EH (cell line): ENCODE measurements at places on chromosomes 4 and X.

GRCh38 chr4:75831856-75832405 is 70.3 kb downstream of the PPEF2 start:
- DNase-seq, result no peak

GRCh38 chr4:155473420-155474095 is 96.8 kb upstream of the MAP9 start:
- no peak for DNase-seq

- DNase-seq, result no peak
Observed at GRCh38 chrX:18674417-18674787, 2.5 kb upstream of the RS1 start.

DNA sequence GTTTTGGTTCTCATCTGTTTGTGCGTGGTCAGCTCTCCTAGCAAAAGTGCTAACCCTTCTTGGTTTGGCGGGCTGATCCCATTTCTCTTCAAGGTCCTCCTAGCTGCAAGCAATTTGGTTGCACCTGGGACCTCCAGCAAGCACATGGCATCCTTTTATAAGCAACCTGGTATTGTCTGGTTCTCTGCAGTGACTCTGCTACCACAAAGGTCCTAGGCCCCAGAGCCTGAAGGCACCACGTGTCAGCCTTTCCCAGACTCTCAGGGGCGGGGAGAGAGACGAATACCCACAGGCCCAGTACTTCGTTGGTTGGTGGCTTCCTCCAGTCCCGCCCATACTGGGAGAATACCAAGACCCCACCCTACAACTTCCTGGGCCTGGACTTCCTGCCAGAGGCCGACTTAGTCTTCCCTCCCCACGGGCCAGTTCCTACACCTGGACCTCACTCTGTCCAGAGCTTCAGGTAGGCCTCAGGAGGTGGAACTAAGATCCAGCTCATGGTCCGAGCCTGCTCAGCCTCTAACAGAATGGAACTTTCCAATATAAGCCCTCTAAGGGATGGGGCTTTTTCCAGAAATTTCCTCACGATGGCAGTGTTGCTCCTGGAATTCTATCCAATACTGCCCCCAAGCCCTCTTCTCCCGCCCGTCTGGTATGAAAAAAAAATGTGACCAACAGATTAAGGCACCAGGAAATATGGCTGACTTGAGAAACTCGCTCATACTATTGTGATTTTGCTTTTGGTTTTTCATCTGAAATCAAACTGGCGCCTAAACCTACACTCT is 192.5 kb upstream of the STK26 start:
- peak; percentile 58 for DNase-seq

DNA sequence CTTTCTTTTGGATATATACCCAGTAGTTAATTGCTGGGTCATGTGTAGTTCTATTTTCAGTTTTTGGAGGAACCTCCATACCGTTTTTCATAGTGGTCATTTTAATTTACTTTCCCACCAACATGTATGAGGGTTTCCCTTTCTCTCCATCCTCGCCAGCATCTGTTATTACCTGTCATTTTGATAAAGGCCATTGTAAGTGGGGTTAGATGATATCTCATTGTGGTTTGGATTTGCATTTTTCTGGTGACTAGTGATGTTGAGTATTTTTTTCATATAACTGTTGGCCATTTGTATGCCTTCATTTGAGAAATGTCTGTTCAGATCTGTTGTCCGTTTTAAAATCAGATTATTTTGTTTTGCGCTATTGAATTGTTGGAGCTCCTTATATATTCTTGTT is 28.8 kb upstream of the CXCL2 start:
- DNase-seq, result no peak

DNA sequence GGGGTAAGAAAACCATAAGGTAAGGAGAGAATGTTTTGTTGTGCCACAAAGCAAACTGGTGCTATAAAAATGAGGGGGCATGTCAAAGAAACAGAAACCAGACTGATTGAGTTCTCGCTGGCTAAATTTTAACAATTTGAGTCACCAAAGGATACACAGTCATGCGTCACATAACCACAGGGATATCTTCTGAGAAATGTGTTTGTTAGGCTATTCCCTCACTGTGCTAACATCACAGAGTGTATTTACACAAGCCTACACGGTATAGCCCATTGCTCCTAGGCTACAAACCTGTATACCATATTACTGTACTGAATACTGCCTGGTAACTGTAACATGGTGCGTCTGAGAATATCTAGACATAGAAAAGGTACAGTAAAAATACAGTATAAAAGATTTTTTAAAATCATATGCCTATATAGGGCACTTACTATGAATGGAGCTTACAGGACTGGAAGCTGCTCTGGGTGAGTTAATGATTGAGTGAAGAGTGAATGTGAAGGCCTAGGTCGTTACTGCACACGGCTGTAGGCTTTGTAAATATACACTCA is 50.1 kb downstream of the FBXW7 start:
- peak; percentile 80 for DNase-seq

- DNase-seq, result no peak
Observed at GRCh38 chr4:128635955-128636560, 173.4 kb upstream of the JADE1 start.

DNA sequence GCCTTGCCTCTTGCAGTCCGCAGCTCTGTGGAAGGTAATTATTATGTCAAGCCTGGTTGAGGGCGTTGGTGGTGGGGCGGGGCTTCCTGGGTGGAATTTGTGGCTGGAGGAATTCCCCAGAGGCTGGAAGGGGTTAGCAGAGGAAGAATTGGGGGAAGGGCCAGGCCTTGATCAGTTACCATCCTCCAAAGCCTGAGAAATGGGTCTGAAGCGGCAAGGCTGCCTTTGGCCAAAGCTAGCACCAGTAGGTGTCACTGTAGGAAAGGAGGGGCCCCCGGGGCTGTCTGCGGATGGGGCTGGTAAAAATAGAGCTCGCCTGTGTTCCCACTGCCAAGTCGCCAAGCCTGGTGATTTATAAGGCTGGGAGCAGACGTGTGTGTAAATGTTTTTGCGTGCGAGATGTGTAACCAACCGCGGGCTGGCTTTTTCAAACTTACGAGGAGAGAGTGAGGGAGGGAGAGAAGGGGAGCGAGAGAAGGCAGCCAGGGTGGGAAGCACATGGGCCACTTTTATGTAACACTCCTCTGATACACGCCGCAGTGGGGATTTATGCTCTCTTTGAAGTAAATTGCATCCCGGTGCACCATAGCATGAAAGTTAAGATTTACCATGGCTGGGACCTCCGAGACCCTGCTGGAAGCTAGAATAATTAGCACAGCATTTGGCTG is 367.0 kb downstream of the BCOR start:
- DNase-seq, result peak; percentile 89

DNA sequence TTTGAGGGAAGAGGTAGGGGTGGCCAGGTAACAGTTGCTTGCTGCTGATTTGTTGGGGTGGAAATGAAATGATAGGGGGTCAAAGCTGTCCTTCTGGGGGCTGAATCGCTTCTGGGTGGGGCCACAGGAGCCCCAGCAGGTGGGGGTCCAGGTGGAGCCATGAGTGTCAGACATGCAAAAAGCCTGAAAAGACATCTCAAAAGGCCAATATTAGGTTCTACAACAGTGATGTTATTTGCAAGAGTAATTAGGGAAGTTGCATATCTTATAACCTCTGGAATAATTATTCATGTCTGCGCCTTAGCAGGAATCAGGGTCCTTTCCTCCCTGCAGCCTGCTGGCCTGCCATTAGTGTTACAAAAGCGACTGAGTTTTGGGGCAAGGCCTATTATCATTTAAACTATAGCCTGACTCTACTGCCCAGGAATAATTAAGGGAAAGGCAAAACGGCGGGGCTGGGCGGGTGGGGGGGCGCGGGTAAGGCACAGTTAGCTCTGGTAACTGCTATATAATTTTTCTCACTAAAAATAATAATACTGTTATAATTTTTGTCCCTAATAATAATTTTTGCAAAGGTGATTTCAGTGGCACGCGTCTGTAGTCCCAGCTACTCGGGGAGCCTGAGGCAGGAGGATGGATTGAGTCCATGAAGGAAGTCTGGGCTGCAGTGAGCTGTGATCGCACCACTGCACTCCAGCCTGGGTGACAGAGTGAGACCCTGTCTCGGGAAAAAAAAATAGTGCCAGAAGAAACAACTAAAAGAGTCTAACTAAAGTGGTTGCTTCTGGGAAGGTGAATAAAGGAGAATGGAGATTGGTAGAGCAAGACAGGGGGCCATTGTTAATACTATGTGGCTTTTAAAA is 145.7 kb downstream of the MAGEB17 start:
- no peak for DNase-seq

- DNase-seq, result peak; percentile 51
Observed at GRCh38 chrX:22395372-22395771, 122.7 kb downstream of the CBLL2 start.

DNA sequence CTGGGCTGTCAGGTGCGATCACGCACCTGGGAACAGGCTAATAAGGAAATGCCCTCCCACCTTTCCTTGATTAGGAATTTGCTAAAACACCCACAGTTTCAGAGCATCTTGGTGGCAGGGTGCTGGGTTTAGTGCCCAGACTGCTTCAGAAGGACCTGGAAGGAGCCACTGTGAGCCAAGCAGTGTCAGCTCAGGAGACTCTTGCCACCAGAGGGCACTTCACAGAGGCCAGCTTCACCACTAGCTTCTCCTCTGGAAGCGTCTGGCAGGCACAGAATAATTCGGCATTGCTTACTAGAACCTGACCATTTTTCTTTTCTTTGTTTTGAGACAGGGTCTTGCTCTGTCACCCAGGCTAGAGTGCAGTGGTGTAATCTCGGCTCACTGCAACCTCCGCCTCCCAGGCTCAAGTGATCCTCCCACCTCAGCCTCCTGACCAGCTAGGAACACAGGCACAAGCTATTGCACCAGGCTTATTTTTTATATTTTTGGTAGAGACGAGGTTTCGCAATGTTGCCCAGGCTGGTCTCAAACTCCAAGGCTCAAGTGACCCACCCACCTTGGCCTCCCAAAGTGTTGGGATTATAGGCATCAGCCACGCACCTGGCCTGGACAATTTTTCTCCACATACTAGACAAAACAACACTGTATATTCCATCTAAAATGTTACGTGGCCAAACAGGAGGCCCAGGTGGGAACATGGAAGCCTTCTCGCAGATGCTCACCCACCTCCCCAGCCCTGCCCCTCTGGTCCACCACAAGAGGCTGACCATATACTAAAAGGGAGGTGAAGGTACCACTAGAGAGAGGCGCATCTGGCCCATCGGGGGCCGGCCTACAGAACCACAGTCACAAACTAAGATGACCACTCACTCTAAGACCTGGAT is 14.1 kb downstream of the NOP14 start:
- DNase-seq, result peak; percentile 55

GRCh38 chrX:34873500-34874225 is 68.9 kb upstream of the FAM47B start:
- no peak for DNase-seq

GRCh38 chr4:13151194-13151593 is 332.9 kb downstream of the RAB28 start:
- no peak for DNase-seq

DNA sequence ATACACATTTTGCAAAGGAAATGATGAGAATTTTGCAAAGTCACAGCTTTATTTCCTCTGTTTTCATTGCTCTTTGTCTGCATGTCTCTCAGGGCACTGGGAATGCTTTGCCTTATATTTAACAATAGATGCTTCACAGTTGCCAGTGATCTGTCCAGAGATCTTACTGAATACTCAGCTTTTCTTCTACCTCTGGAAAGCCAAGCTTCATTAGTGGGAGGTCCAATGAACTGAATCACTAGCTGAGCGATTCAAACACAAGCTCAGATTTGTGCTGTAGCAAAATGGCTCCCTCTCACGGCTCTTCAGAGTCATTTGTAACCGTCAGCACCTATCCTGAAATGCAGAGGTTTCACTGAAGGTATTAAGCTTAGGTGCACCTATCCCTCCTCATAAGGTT is 138.9 kb downstream of the DCLK2 start:
- DNase-seq, result peak; percentile 81

DNA sequence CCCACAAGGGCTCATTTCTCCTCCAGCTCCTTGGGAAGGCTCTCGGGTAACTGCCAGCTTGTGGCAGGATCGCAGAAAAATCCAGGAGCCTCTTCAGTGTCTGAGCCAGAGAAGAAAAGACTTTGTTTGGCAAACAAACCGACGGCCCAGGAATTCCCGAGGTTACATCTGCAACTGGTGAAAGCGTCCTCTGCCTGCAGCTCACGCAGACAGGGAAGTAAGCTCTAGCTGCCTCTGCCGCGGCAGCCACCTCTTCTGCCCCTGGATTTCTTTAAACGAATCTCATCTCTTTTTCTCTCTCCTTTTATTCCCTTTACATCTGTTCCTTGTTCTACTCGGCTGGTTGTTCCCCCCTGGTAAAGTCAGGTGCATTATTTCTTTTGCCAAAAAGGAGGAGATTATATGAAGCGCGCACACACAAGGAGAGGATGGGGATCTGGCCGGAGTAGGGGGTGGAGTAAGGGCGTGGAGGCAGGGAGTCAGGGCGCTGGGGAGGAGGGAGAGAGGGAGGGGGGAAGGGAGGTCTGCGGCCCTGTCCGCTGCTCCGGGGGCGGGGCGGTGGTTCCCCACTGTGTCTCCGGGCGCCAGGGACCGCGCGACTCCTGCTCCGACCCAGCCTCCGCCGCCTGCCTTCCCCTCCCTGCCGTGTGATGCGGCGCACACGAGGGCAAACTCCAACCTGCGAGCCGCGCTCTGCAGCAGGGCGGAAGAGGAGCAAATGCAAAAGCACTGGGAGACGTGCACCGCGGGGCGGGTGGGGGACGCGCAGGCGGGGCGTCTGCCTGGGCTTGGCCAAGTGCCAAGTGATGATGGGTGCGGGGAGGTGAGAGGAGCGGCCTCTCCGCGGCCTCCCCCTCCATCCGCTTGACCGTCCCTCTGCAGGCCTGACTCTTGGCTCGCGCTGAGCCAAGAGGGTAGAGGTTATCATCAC is at the start of gene DCHS2:
Gene DCHS2, minus strand, starts transcription at position 459 of the 931 bp plus-strand sequence. Its CDS starts 444 bp downstream, at position 15.
- DNase-seq, result peak; percentile 17

GRCh38 chrX:20498851-20499635 is 232.3 kb upstream of the RPS6KA3 start:
- DNase-seq, result peak; percentile 40

- DNase-seq, result peak; percentile 19
Observed at GRCh38 chr4:151359576-151359975, 34.2 kb upstream of the SH3D19 start.

DNA sequence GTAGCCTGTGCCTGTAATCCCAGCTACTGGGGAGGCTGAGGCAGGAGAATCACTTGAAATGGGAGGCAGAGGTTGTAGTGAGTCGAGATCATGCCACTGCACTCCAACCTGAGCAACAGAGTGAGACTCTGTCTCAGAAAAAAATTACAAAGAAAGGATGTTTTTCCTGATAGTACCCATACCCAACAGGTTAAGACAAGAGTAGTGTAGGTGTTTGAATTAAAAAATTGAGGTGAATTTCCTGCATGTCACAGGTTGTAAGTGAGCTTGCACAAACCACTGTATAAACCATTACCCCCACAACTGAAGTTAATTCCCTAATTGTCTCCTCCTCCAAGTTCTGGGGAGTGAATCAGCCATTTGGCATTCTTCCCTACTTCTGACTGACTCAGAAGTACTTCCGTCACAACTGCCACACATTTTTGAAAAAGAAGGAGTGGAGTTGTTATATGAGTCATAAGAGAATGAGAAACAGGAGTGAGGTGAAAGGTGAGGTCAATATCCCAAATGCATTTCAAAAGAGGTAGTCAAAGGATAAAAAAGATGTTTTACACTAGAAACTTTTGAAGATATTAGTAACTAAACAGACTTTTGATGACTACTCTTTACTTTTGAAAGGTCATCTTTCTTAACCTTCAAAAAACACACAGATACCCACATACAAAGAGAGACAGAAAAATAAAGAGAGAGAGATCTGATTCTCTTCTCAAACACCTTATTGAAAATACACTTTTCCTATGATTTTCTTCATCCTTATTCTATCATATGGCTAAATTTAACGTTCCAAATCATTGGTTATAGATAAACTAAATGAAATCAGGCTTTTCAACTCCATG is 134.5 kb downstream of the BTC start:
- peak; percentile 98 for DNase-seq
